NCI-H2081 (cell line): ENCODE measurements at places on chromosomes 11 and 22.

DNA sequence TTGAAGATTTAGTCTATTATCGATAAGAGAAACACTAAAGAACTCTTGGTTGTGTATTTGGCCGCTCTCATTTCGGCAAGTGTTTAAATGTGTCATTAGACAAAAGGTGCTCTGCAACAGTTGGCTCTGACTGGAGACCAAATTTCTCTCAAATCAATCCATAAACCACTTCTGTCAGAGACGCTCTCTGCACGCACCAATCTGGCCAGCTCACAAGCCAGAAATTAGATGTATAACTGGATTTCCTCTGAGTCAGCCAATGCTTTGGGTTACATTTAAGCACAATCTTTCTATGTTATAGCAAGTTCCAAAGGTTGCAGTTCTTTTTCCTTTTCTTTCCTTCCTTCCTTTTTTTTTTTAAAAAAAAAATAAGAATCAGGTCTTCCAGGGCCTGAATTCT, 17.6 kb upstream of the PARVA start:
- no peak for DNase-seq

GRCh38 chr11:32701616-32702015, 92.8 kb downstream of the CCDC73 start:
- DNase-seq = no peak

DNA sequence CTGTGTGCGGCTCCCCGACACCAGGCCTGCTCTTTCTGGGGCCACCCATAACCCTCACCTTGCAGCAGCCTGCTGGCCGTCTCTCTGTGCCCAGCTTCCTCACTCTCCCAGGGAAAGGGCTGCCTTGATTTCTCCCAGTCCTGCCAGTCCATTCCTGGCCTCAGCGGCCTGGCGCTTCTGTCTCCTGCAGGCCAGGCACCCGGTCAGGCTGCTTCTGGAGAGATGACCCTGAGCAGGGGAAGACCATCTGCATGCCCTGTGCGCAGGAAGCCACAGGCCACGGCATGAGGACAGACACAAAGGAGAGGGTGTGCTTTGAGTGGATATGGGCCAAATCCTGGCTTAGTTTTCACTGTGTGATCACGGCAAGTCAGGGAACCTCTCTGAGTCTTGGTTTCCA, 86.2 kb downstream of the TSPAN18 start:
- no peak for DNase-seq

GRCh38 chr11:69010361-69010891, 2.6 kb downstream of the MRGPRF start:
- DNase-seq = no peak

GRCh38 chr11:46133119-46133518, 11.9 kb upstream of the PHF21A start:
- DNase-seq = no peak

DNA sequence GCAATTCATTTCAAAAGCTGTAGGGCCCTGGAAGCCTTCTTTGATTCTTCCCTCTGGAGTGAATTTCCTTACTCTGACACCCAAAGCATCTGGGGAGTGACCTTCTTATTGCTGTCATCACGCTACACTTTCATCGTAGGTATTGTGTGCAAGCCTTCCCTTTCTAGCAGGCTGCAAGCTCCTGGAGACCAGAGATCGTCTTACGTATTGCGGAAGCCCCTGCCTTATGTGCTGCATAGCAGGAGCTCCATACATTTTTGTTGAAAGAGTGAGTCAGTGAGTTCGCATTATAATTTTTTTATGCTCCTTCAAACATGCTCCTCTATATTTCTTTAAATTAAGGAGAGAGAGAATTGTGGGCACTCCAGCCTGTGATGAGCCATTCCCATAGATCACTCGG, 21.2 kb upstream of the TMEM218 start:
- no peak for DNase-seq

GRCh38 chr11:11230087-11230486, 123.0 kb downstream of the CSNK2A3 start:
- DNase-seq = no peak

DNA sequence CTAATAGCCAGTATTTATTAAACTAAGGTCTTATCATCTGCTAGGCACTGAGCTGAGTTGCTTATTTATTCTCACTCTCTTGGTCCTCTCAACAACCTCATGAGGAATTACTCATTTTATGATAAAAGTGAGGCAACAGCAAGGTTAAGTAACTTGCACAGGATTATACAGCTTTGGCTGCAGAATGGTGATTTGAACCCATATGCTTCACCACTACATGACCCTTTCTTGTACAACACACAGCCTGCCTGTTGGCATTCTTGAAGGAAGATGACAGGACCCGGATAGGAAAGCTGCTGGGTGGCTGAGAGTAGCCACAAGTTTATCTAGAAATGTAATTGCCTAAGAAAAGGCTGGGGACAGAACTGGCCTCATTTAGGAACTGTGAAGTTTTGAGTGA, 5.3 kb upstream of the PARVA start:
- DNase-seq = no peak

DNA sequence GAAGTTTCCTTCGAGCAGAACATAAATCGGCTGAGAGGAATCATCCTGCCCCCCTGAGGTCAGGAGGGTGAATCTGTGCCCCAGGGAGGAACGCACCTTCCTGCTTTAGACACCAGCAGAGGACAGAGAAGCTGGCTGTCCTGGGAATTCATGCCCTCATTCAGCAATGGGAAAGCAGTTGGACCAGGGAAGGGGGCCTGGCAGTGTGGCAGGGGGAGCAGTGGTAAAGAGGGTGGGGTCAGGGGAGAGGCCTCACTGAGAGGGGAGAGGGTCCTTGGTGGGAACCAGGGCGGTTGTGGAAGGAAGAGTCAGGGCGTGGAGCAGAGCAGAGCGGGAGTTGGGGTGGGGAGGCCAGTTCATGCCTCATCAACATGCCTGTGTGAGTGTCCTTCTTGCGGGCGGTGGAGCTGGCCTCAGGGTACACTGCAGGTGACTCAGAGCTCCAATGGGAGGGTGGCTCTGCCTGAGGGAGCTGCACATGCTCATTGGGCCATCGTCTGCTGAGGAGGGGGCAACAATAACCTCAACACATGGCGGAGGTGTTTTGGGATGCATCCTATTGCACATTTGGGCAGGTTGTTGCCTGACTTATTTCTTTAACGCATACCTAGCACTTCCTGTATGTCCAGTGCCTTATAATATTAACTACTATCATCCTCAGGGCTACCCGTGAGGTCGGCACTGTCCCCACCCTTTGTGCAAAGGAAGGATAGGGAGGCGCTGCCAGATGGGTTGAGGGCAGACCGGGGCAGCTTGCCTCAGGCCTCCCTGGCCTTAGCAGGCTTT, 23.2 kb downstream of the MED15 start:
- no peak for DNase-seq

DNA sequence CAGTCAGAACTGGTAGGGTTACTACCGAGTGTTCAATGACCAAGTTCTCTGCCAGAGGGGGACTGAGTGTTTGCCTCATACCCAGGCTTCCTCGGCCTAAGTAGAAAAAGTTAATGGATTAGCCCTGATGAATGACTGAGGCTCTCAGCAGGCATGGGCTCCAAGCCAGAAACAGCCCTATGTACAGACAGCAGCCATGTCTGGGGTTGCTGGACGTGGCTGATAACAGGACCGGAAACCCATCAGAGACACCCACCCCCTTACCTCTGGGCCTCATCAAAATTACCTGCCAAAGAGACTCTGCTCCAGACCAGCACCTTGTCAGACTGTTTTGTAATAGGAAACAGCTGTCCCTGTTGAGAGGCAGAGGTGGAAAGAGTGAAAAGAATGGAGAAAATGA, 351.4 kb downstream of the ETS1 start:
- DNase-seq = peak; percentile 63

GRCh38 chr11:28833670-28834069, 725.5 kb downstream of the METTL15 start:
- no peak for DNase-seq

GRCh38 chr11:95700471-95700817, 89.1 kb downstream of the FAM76B start:
- no peak for DNase-seq

- no peak for DNase-seq
Measured at GRCh38 chr22:35334004-35334403, 34.3 kb downstream of the TOM1 start.

GRCh38 chr11:28621753-28622152, 513.6 kb downstream of the METTL15 start:
- DNase-seq = no peak

- DNase-seq = no peak
Measured at GRCh38 chr11:12161603-12162350, 51.4 kb downstream of the MICAL2 start.

- DNase-seq = no peak
Measured at GRCh38 chr22:30204742-30205111, 41.8 kb downstream of the LIF start.

GRCh38 chr11:111766834-111767142, 599 bp upstream of the PPP2R1B start:
- DNase-seq = no peak

DNA sequence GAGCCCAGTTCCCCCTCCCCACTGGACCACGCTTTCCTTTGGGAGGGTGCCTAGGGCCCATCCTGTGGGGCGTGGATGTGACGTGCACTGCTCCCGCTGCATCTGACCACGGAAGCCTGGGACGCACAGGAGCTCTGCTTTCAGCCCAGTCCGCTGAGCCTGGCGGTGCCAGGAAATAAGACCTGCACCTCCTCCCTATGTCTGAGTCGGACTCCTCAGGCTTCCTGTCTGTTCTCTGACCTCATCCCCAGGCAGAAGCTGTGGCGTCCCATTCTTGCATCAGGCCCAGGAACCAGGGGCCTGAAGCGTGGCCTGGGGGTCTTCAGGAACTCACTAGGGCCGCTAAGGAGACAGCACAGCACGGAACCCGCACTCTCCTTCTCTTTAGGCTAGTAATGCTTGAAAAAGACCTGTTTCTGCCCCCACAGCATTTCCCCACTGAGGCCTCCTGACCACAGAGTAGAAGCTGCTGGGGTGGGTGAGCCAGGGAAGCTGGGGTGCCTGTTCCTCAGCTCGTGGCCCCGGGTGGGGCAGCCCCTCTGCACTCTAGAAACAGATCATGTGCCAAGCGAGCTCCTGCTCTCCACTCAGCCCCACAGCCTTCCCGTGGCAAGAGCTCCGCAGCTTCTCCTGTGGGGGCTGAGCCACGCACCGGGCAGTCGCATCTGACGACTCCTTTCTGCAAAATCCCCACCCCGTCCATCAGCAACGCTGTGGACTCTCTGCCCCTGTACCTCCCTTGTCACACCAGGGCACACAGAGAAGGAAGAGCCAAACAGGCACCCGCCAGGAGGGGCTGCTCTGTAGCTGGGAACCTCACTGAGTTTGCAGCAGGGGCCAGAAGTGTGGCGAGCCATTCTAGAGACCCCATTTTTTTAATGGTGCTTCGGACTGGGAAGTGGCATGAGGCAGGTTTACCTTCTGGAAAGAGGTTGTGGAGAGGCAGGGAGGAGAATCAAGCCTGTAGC, 22.6 kb downstream of the MOV10L1 start:
- DNase-seq = no peak

- DNase-seq = no peak
Measured at GRCh38 chr11:107562647-107563208, 2.8 kb downstream of the ALKBH8 start.

GRCh38 chr22:44889255-44889878, 120.4 kb downstream of the PHF21B start:
- DNase-seq = no peak
